ENCODE measurements at places on chromosomes 4 and X. TPM values are rescaled to one million over a fixed set of nuclear protein-coding genes. Genes with fewer than 3 reads are reported as not detected.

The RTL9 gene
- total RNA-seq = not detected

The CXCL6 gene
- total RNA-seq = not detected

The DCAF4L1 gene
- total RNA-seq = 0.07 TPM

The SUPT20HL2 gene
- not detected for total RNA-seq

The NDUFB11 gene
- total RNA-seq = 109 TPM

The ENPEP gene
- not detected for total RNA-seq

The RBMXL3 gene
- not detected for total RNA-seq

The AKAP14 gene
- not detected for total RNA-seq

The F8A1 gene
- total RNA-seq = 11.0 TPM

The ANK2 gene
- total RNA-seq = 0.42 TPM

The FOXR2 gene
- total RNA-seq = not detected

The GPM6B gene
- not detected for total RNA-seq

The IL21 gene
- 1.0 TPM for total RNA-seq

The TMEM31 gene
- total RNA-seq = not detected

The CDKL2 gene
- 0.74 TPM for total RNA-seq

The COL4A5 gene
- not detected for total RNA-seq

The TMPRSS11B gene
- total RNA-seq = not detected

The SOX3 gene
- not detected for total RNA-seq

The ACOT9 gene
- total RNA-seq = 21.5 TPM

The VCX3B gene
- total RNA-seq = not detected

The GABRE gene
- not detected for total RNA-seq

The MAGEA12 gene
- not detected for total RNA-seq

The DIPK2B gene
- total RNA-seq = not detected

The ZNF518B gene
- total RNA-seq = 16.9 TPM

The SPP1 gene
- total RNA-seq = 0.79 TPM

The ESX1 gene
- total RNA-seq = not detected
